Lower lobe of right lung (tissue), 2 donors: ENCODE measurements at places on chromosomes 2 and 18.

- H3K27ac ChIP-seq: no peak overlapping the region
- DNase-seq: no peak
- H3K4me1 ChIP-seq: peaks cover 18% of the 10 kb centered on the region
- H3K4me3 ChIP-seq: no peak overlapping the region
- no peaks in the 10 kb centered on the region for H3K27me3 ChIP-seq
Measured at GRCh38 chr2:191351298-191351697, 106.1 kb downstream of the MYO1B start.

- no peak for DNase-seq
- H3K27me3 ChIP-seq: no peaks in the 10 kb centered on the region
- no peaks in the 10 kb centered on the region for H3K36me3 ChIP-seq
Measured at GRCh38 chr2:129061069-129061768, 742.6 kb upstream of the HS6ST1 start.

- DNase-seq: no peak
- no peak overlapping the region for H3K4me3 ChIP-seq
- no peaks in the 10 kb centered on the region for H3K4me1 ChIP-seq
- no peaks in the 10 kb centered on the region for H3K27me3 ChIP-seq
- H3K27ac ChIP-seq: no peak overlapping the region
Measured at GRCh38 chr2:132620115-132620514, 49.9 kb downstream of the LYPD1 start.

- no peak for DNase-seq
- no peaks in the 10 kb centered on the region for H3K27me3 ChIP-seq
- no peak overlapping the region for H3K4me3 ChIP-seq
- no peaks in the 10 kb centered on the region for H3K36me3 ChIP-seq
Measured at GRCh38 chr2:100603414-100603813, 40.6 kb downstream of the PDCL3 start.
